Activated CD4-positive, CD25-positive, alpha-beta regulatory T cell (primary cell): ENCODE measurements at places on chromosomes 16 and 17.
A peak's percentile ranks its signal among the peaks of the same experiment; 100 is the strongest.

DNA sequence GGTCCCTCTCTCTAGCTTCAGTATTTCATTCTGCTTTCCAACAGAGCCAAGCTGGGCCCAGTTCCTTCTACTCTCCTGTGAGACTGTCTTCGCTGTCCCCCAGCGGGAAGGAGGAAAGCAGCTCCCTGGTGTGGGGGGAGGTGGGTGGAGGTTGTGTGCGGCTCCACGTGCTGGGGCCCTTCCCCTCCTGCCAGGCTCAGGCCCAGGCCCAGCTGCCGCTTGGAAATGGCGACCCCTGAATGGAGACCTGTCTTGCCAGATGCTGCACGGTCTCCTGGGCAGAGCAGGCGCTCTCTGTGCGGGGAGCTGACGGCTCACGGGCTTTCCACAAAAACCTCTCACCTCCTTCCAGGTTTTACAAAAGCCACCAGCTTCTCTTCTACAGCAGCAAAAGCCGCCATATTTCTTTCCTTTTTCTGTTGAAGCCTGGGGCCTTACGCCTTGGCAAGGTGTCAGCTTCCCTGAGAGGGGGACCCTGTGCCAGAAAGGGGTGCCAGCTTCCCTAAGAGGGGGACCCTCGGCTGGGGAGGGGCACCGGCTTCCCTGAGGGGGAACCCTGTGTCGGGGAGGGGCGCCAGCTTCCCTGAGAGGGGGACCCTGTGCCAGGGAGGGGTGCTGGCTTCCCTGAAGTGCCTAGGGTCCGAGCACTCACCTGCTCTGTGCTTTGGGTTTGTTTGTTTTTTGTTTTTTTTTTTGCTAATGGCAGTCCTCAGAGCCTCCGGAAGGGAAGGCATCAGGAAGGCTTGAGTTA is 47.5 kb downstream of the ZNF778 start:
- DNase-seq = no peak

- no peak for DNase-seq
These were observed 31.1 kb upstream of the COX10 start for GRCh38 chr17:14038206-14038605.

DNA sequence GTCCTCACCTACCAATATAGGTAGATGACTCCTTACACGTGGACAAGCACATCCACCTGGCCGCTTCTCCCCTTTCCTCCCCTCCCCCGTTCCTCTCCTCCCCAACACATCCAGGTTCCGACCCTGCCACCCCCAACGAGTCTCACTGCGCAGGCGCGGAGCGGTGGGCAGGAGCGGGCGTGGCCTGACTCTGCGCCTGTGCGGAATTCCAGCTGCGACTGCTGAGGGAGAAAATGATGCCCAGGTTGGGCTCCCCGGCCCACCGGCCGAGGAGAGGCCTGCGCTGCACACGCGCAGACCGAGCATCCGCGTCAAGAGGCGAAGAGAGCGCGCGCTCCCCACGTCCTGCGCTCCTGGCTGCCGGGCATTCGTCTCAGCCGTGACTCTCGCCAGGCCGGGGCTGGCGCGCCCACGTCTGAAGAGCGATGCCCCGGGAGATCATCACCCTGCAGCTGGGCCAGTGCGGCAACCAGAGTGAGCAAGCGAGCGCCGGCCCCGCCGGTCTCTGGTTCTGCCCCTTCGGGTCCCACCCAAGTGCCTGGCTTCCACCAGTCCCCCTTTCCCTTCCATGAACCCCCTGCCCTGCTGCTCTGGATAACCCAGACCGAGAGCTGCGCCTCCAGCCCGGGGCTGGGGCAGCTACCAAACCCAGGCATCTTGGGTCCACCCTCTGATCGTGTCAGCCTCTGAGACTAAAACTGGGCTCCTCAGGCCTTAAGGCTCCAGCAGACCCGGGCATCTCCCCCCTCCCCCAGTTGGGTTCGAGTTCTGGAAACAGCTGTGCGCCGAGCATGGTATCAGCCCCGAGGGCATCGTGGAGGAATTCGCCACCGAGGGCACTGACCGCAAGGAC is at the start of gene TUBG2:
Gene TUBG2, plus strand, starts transcription at position 206 of the 853 bp plus-strand sequence. Its CDS starts 220 bp downstream, at position 426.
- peak; percentile 24 for DNase-seq

- DNase-seq = no peak
These were observed 66.8 kb downstream of the KPNA2 start for GRCh38 chr17:68102318-68102758.

GRCh38 chr17:20823905-20824304 is 218.9 kb downstream of the USP22 start:
- no peak for DNase-seq

- no peak for DNase-seq
These were observed 847 bp downstream of the ZDHHC7 start for GRCh38 chr16:85010446-85010930.

DNA sequence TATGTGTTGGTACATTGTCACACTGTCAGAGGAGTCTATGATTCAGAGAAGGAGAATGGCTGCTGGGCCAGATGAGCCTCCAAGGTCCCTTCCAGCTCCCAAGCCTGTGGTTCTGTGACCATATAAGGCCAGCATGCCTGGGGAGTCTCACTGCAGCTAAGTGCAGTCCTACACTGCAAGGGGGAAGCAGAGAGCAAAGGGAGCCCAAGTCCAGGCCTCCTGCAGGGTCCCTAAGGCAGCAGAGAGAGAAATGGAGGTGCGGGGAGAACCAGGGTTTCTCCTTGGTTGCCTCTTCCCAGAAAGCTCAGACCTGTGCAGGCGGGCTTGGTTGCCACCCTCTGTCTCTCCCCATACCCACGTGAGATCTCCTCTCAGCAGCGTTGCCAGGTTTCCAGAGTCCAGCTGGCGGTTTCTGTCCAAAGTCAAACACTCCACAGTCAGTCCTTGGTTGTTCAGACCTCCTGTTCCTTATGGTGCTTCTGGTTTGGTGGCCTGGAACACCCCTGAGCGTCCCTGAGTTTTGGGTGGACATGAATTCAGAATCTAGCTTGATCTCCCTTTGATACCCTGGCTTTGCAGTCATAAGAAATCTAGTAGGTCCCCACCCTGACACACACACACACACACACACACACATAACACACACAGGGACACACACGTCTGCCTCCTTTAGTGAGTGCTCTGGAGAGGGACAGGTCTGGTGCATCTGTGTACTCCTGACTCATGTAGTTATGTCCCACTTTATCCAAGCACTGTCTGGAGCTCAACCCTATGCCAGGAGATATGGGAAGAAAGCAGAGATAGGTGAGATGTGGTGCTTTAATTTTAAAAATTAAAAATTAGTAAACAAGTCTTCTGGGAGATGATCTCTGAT is 78.8 kb downstream of the GNAO1 start:
- no peak for DNase-seq

- DNase-seq = no peak
These were observed 56.2 kb upstream of the TEKT3 start for GRCh38 chr17:15397620-15398019.

GRCh38 chr16:27499659-27500055 is 50.1 kb downstream of the GTF3C1 start:
- DNase-seq = no peak

DNA sequence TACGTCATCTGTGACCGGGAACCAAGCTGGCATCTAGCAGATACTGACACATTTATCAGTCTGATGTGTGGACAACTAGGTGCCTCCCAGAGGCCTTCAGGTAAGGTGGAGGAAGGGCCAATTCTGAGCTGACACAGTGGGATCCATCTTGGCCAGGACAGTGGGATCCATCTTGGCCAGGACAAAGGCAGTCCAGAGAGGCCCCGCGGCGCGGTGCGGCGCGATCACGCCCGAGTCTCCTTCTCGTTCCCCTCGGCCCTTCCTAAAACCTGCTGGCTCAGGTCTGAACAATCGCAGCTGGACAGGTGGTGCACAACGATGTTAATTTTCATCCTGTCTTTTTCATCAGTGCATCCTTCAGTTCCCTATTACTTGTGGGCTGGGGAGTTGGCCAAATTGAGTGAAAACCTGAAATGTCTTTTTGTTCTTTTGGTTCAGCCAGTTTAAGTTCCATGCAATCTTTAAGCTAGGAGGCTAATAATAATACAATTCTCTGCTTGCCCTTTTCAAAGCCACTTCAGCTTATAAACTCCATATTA is 486 bp upstream of the WSB1 start:
- no peak for DNase-seq

- no peak for DNase-seq
These were observed 78.7 kb upstream of the MTMR4 start for GRCh38 chr17:58593123-58593522.

- no peak for DNase-seq
These were observed 22.8 kb upstream of the WFDC1 start for GRCh38 chr16:84271866-84272265.

DNA sequence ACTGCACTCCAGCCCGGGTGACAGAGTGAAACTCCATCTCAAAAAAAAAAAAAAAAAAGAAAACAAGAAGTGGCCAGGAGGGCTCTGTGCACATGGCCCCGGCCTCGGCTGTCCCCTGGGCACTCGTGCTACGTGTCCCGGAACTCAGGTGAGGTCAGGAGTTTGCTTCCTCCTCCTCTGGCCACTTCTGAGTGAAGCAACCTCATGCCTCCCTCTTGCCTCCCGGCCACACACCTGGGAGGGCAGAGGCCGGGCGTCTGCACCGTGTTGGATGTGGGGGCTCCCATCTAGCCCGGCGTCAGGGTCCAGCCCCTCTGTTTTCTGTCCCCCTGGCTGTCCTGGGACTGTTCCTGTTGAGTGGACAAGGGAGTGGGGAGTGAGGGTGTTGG is 22.2 kb downstream of the ASPSCR1 start:
- no peak for DNase-seq

- no peak for DNase-seq
These were observed 278.9 kb downstream of the SEC14L1 start for GRCh38 chr17:77419547-77420094.

DNA sequence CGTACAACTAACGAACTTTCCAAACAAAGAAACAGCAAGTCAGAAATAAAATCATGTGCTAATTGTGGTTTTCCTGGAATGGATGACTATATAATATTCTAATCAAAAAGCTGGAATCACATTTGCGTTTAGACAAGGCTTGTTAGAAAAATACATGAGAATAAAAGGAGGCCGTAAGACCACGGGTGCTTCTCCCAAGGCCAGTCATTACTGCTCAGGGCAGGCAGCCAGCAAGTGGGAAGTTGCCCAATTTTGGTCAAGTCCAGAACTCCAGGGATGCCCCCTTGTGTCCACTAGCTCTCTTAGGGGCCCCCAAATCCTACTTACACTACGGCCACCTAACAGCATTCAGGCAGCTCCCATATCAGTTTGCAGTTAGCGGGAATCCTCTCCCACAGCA is 25.9 kb upstream of the LYRM9 start:
- no peak for DNase-seq

DNA sequence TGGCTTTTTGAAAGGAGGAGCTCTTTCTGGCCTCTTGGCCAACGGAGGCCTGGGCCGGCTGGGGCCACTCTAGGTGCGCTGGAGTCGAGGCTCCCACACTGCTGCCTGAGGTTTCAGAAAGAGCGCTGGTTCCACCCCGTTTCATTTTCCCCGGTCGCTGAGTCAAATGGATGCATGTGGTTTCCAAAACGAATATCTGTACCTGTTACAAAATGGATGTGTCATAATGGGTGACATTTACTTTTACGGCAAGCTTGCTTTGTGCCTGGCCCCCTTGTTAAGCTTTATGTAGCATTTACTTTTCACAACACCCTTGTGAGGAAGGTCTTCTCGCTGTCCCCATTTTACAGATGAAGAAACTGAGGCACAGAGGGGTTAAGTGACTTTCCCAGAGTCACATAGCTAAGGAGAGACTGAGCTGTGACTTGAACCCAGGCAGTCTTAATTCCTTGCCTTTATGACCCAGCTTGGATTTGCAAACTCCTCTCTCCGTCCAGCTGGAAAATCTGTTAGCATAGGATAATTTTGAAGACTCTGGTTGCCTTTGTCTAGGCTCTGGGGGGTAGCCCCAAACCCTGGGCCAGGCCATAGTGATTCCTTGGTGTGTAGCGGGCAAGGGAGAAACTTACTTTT is 10.6 kb downstream of the KSR1 start:
- DNase-seq = peak; percentile 11

- no peak for DNase-seq
These were observed 26.2 kb upstream of the PMFBP1 start for GRCh38 chr16:72198021-72198711.

DNA sequence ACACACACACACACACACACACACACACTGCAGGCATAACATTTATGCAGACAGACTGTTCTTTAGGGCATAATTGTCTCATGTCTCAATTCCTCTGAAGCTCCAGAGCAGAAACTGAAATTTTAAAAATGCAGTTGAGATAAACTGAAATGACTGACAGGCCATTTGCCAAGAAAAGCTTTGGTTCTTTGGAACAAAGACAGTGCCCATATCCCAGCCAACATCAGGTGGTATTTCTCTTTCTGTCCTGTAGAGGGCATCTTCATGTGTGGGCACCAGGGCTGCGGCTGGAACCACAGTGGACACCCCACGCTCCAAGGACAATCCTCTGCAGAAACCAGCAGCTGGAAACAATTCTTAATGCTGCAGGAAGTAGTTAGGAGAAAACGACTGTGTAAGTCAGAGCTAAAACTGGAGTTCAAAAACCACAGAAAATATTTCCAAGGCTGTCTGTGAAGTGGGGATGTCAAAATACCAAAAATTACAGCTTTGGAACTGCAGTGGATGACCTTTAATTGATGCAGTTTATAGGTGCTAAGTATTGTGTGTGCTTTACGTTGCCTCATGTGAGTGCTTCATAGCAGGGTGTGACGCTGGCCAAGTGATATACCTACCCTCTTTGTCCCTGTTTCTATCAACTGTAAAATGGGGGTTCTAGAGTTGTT is 10.6 kb upstream of the MEFV start:
- no peak for DNase-seq

DNA sequence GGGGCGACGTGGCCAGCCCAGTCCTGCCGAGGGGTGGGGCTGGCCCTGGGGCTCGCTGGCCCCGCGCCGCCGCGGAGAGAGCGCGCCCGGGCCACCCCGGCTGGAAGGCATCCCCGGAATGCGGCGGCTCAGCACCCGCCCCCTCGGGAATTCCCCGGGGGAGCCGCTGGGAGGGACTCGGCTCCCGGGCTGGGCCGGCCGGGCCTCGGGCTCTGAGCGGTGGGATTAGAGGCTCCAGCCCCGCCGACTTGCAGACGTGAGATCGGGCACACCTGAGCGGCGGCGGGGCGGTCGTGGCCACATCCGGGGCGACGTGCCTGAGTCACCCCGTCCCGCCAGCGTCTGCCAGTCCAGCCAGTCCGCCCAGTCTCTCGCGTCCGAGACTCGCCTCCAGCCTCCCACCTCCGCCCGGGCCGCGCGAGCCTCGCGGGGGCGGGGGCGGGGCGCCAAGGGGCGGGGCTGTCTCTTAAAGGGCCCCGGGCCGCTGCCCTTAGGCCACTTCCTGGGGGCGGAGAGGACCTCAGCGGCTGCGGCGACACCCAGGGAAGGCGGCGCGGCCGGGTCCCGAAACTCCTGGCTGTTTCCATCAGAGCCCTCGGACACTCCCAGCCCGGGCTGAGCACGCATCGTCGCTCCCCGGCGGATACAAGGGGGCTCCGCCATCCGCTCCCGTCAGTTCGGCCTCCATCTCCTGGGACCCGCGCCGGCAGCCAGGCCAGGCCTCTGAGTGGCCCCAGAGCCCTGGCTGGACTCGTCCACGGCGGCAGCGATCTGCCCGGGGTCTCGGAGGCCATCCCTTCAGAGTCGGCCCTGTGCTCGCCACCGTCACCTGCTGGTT is at the start of gene KCTD11:
Gene KCTD11, plus strand, starts transcription at position 498 of the 838 bp plus-strand sequence.
- DNase-seq = peak; percentile 52

GRCh38 chr17:2977157-2977556 is 86.2 kb downstream of the OR1D5 start:
- DNase-seq = no peak

- DNase-seq = no peak
These were observed 21.9 kb upstream of the ZC3H18 start for GRCh38 chr16:88548131-88548874.

- no peak for DNase-seq
These were observed 2.0 kb downstream of the OVCA2 start for GRCh38 chr17:2043785-2044184.

- no peak for DNase-seq
These were observed 9.7 kb upstream of the KIF18B start for GRCh38 chr17:44956998-44957981.
